Activated T-cell treated with anti-CD3 and anti-CD28 coated beads, Interleukin-2, amount 50 U/mL, for 72 hours (primary cell): ENCODE measurements at places on chromosomes 11 and 22. TPM values are rescaled to one million over a fixed set of nuclear protein-coding genes. Genes with fewer than 3 reads are reported as not detected.

GRCh38 chr11:2302896-2303626 lies 1.2 kb downstream of the TSPAN32 start:
- H3K4me1 ChIP-seq = peaks cover 33% of the 10 kb centered on the region
- H3K36me3 ChIP-seq = no peaks in the 10 kb centered on the region
- H3K4me3 ChIP-seq = peak overlapping the region; percentile 97
- peak overlapping the region; percentile 20 for H3K27ac ChIP-seq

DNA sequence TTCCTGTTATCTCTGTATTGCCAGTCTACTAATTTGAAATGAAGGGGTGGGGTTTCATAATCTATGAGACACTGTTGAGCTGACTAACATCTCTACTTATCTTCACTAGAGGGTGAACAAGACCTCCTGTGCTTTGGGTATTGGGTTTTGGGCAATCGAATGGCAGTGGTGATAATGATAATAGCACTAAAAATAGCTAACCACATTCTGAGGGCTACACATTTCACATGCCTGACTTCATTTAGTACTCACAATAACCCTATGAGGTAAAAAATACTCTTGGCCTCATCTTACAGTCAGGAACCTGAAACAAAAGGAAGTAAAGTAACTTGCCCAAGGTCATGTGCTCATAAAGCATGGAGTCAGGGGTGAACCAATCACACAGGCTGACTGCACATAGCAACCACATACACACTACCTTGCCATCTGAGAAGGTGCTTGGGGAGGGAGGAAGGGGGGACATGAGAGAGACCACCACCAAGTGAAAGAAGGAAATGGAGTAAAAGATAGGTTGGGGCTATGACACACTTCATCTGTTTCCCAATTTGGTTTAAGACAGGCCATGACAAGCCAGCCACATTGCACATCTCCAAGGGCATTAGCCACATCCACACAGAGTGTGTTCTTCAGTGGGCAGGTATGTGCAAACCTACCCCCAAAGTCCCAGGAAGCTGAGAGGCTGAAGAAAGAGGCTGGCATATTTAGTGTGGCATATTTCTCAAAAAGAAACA lies 387.6 kb upstream of the DDI1 start:
- H3K27me3 ChIP-seq = no peaks in the 10 kb centered on the region
- H3K36me3 ChIP-seq = no peaks in the 10 kb centered on the region
- no peak for DNase-seq
- H3K27ac ChIP-seq = no peak overlapping the region
- H3K4me1 ChIP-seq = no peaks in the 10 kb centered on the region

- no peaks in the 10 kb centered on the region for H3K27me3 ChIP-seq
- H3K4me3 ChIP-seq = no peak overlapping the region
- H3K36me3 ChIP-seq = no peaks in the 10 kb centered on the region
- H3K27ac ChIP-seq = peak overlapping the region; percentile 7
Measured at GRCh38 chr22:28821452-28821851, 21.1 kb upstream of the XBP1 start.

- H3K36me3 ChIP-seq = no peaks in the 10 kb centered on the region
- no peak overlapping the region for H3K4me3 ChIP-seq
- H3K27me3 ChIP-seq = no peaks in the 10 kb centered on the region
- H3K27ac ChIP-seq = no peak overlapping the region
- no peaks in the 10 kb centered on the region for H3K4me1 ChIP-seq
Measured at GRCh38 chr11:21116009-21116408, 446.6 kb downstream of the NELL1 start.

DNA sequence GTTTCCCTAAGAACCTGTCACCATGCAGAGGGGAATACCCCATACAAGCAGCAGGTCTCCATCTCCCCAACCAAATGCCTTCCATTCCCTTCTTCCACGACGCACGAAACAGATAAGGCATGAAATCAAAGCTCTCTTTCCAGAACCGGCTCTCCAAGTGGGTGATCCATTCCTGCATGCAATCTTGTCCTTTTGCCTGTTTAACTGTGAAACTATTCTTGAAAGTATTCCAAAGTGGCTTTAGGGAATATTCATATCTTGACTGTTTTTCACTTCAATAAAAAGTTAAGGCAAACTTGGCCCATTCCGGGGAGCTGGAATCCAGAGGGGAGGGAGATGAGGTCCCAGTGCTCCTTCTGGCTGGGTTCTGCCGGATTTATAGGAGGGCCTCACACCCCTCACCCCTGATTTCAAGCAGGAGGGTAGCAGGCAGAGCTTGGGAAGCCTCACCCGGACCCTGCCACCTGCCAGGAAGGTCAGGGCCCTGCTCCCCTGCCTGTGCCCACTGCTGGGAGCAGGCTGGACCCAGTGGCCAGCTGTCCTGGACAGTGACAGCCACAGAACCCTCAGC lies 60.9 kb downstream of the SCGB1A1 start:
- no peaks in the 10 kb centered on the region for H3K4me1 ChIP-seq
- H3K4me3 ChIP-seq = no peak overlapping the region
- no peak overlapping the region for H3K27ac ChIP-seq
- no peaks in the 10 kb centered on the region for H3K27me3 ChIP-seq

GRCh38 chr11:112697391-112698178 lies 263.6 kb upstream of the NCAM1 start:
- H3K4me1 ChIP-seq = no peaks in the 10 kb centered on the region
- H3K27ac ChIP-seq = no peak overlapping the region
- H3K27me3 ChIP-seq = peaks cover 8% of the 10 kb centered on the region
- H3K4me3 ChIP-seq = no peak overlapping the region

DNA sequence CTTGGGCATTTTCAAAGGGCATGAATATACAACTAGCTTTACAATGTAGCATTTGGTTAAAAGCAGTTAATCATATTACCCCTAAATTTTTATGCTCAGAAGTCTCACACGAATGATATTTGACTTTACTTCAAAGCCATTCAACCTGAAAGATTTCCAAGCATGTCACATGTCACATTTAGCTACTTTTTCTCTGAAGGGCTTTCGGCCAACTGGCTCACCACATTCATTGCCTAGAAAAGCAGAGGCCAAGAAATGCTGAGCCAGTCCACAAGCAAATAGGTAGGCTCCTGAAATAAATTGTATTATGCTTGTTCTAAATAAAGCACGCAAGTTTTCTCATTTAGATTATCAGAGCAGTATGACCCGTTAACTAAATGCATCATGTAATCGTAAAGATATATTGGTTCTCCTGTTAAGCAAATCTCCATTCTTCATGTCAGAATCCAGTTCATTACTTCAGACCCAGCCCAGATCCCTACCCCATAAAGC lies 30.6 kb downstream of the PAX6 start:
- H3K4me1 ChIP-seq = no peaks in the 10 kb centered on the region
- no peak overlapping the region for H3K27ac ChIP-seq
- H3K27me3 ChIP-seq = no peaks in the 10 kb centered on the region
- no peak for DNase-seq
- H3K4me3 ChIP-seq = no peak overlapping the region

- no peaks in the 10 kb centered on the region for H3K4me1 ChIP-seq
- H3K27me3 ChIP-seq = peaks cover 16% of the 10 kb centered on the region
- no peak for DNase-seq
- H3K27ac ChIP-seq = no peak overlapping the region
Measured at GRCh38 chr22:43440556-43440955, 28.7 kb downstream of the MPPED1 start.

DNA sequence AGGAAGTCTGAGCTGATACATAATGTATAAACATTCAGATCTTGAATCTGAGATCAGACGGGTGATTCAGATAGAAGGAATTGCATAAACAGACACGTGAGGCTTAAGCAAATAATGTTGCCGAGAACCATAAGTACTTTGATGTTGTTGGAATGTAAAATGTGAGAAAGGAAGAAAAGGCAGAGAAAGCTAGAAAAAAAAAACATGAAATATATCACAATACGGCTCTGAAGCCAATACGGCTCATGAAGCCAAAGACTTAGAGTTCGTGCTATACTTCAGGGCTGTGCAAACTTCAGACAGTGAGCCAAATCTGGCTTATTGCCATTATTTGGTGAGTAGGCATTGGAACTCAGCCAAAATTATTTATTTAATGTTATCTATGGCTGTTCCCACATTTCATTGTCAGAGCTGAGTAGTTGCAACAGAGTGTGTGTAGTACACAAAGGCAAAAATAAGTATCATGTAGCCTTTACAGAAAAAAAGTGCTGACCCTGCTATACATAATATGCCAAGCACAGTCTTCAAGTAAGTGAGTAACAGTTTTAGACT lies 673.3 kb downstream of the CNTN5 start:
- no peak for DNase-seq
- H3K27me3 ChIP-seq = no peaks in the 10 kb centered on the region
- no peak overlapping the region for H3K4me3 ChIP-seq
- H3K27ac ChIP-seq = no peak overlapping the region

DNA sequence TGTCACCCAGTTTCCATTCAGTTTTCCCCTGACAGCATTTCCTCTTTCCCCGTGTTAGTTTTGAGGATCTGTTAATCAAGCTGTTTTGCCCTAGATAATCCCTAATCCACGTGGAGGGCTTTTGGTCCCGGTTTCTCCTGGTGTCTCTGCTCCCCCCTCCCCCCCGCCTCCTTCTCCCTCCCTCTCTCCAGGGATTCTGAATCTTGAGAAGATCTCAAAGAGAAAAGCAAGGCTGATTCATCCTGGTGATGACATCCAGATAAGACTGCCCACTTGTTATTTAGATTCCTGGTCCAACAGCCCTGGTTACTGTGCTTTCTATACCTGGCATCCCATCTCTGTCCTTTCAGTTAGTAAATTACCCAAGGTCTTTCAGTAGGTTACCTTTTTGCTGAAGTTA lies 59.4 kb downstream of the KCNA4 start:
- no peak overlapping the region for H3K4me3 ChIP-seq
- no peaks in the 10 kb centered on the region for H3K4me1 ChIP-seq
- no peaks in the 10 kb centered on the region for H3K36me3 ChIP-seq
- H3K27ac ChIP-seq = no peak overlapping the region

- no peak overlapping the region for H3K27ac ChIP-seq
- DNase-seq = no peak
- peaks cover 30% of the 10 kb centered on the region for H3K27me3 ChIP-seq
- no peaks in the 10 kb centered on the region for H3K36me3 ChIP-seq
Measured at GRCh38 chr11:130399196-130399595, 29.2 kb downstream of the ADAMTS8 start.

DNA sequence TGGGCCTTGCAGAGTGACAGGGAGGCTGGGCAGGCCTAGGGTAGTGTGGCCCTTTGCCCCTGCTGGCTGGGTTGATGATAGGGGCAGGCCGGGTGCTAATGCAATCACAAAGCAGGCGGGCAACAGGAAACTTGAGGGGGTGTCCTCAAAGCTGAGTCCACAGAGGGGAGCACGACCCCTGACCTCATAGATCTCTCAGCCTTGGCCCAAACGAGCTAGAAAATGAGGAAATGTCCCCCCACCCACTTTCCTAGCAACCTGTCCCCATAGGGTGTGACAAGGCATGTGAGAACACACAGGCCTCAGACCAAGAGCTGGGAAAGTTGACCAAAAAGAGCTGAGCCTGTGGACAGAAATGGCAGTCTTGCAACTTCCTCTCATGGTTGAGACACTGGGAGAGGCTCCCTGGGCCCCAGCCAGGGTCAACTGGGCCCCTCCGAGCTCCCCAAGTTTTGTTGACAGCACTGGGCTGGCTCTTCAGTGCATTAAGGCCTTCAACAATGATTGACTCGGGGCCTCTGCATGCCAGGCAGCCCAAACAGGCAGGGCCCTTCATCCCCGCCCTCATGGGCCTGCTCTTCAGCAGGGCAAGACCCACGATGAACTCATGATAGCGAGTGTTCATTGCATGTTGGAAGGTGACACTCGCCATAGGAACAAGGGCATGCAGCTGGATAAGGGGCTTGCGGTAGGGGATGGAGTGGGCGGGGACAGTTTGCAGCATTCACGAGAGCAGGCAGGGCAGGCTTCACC lies 9.8 kb upstream of the SPI1 start:
- no peaks in the 10 kb centered on the region for H3K36me3 ChIP-seq
- no peaks in the 10 kb centered on the region for H3K27me3 ChIP-seq
- H3K27ac ChIP-seq = no peak overlapping the region
- peaks cover 7% of the 10 kb centered on the region for H3K4me1 ChIP-seq
- DNase-seq = no peak
- H3K4me3 ChIP-seq = no peak overlapping the region

DNA sequence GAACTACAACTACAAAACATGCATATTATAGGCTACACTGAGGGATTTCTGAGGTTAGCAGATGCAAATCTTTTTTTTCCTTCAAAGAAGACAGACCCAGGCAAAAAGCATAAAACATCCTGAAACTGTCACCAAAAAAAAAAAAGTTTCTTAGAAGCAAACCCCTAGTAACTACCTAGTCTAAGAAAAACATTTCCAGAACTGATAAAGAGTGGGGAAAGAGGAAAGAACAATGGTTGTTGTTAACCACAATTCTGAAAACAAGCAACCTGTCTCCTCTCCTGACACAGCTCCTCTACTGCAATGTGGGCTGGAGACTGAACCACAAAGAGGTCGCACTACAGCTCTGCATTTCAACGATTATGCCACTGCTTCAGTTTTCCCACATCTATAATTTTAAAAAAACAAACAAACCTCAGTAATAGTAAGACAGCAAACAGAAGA lies 15.0 kb downstream of the DENND5A start:
- no peaks in the 10 kb centered on the region for H3K27me3 ChIP-seq
- peaks cover 69% of the 10 kb centered on the region for H3K4me1 ChIP-seq
- DNase-seq = peak; percentile 45
- H3K36me3 ChIP-seq = no peaks in the 10 kb centered on the region

TEX54 gene
- total RNA-seq = 0.77 TPM

TNNT3 gene
- 5.6 TPM for total RNA-seq

ARSA gene
- total RNA-seq = 19.8 TPM

SLC1A2 gene
- total RNA-seq = not detected
